ENCODE measurements at places on chromosomes 12 and 14.

- DNase-seq, result no peak
These were observed 51.2 kb downstream of the DRAM1 start for GRCh38 chr12:101928556-101928955.

- DNase-seq, result no peak
These were observed 38.9 kb downstream of the CPSF2 start for GRCh38 chr14:92160619-92161018.

DNA sequence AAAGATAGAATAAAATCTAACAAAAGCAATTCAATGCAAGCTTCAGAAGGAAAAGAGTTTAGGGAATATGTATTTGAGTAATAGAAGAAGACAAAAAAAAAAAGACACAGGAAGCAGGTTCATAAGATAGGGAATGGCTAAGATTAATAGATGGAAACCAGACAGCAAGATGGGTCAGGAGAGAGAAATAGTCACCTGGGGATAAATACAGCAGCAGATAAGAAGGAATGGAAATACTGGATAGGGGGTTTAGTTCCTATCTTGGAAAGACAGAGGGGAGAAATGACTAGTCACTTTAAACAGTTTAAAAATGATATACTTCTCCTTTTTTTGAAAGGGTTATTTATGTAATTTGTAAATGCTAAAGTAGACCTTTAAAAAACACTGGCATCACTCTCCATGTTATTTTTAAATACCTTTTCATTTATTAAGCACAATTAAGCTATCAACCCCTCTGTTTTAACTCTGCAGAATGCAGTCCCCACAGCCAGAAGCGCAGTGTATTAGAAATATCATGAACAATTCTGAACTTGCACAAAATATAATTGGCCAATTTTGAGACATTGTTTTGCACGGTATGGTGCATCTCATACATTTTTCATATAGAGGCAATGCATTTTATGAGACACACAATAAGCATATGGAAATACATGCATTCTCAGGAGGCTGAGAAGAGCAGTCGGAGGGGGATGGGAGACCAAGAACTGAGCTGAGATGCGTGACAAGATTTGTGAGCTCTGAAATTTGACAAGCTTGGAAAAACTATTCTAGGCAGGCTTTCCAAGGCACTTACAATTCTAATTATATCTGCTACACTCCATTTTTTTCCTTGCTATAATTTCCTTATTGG, 303.4 kb upstream of the PRICKLE1 start:
- DNase-seq, result no peak

DNA sequence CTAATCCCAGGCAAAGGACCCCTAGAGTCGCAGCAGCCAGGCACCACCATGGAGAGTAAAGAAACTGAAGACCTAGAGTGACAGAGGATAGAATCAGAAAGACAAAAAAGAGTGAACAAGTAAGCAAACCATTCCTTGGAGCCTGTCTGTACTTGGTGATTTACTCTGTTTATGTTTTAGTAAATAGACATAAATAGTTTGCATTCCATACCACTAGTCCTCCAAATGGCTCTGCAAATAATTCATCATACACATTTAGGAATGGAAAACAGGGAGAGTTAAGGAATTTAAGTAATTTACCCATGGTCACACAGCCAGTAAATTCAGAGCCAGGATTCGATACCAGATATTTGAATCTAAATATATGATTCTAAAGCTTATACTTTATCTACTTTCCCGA, 2.8 kb downstream of the OLR1 start:
- no peak for DNase-seq

GRCh38 chr14:69612014-69612782, 802 bp downstream of the SUSD6 start:
- peak; percentile 33 for DNase-seq

- no peak for DNase-seq
These were observed 16.5 kb downstream of the KLHL28 start for GRCh38 chr14:44945264-44945663.

All from uterus (tissue), 4 donors.